Dermis microvascular lymphatic vessel endothelial cell (primary cell): ENCODE measurements at places on chromosomes 7 and 10. TPM values are rescaled to one million over a fixed set of nuclear protein-coding genes. Genes with fewer than 3 reads are reported as not detected.

The PPP3CB gene
- 7.2 and 11.4 TPM in 2 replicates for total RNA-seq

The NPFFR1 gene
- not detected in 2 replicates for total RNA-seq

The ELFN1 gene
- total RNA-seq: 0.38 and 0.90 TPM in 2 replicates

The TRIL gene
- total RNA-seq: 18.6 and 29.6 TPM in 2 replicates

The ZNF746 gene
- total RNA-seq: 11.3 and 18.6 TPM in 2 replicates

The RP9 gene
- total RNA-seq: 8.1 and 8.2 TPM in 2 replicates

The AIMP2 gene
- total RNA-seq: 43.9 and 47.5 TPM in 2 replicates

The HIBADH gene
- 23.5 and 24.4 TPM in 2 replicates for total RNA-seq

GRCh38 chr7:30104157-30104556 is 30.6 kb upstream of the MTURN start:
- no peak for DNase-seq

DNA sequence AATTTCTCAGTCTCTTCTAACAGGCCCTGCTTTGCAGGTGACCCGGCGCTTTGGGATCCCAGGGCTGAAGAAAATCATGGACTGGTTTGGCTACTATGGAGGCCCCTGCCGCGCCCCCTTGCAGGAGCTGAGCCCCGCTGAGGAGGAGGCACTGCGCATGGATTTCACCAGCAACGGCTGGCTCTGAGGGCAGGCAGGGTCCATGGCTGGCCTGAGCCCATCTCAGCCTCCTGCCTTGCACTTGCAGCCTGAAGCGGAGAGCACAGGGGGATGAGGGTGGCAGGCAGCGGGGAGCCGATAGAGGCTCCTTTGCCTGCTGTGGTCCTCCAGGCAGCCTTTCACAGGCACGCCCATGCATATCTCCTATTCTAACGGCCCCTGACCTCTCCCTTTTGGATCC is 21.8 kb downstream of the MORN4 start:
- no peak for DNase-seq

- DNase-seq: no peak
Observed at GRCh38 chr10:72638586-72639440, 12.9 kb upstream of the MICU1 start.

GRCh38 chr10:13317474-13317873 is 17.6 kb upstream of the PHYH start:
- peak; percentile 53 for DNase-seq

DNA sequence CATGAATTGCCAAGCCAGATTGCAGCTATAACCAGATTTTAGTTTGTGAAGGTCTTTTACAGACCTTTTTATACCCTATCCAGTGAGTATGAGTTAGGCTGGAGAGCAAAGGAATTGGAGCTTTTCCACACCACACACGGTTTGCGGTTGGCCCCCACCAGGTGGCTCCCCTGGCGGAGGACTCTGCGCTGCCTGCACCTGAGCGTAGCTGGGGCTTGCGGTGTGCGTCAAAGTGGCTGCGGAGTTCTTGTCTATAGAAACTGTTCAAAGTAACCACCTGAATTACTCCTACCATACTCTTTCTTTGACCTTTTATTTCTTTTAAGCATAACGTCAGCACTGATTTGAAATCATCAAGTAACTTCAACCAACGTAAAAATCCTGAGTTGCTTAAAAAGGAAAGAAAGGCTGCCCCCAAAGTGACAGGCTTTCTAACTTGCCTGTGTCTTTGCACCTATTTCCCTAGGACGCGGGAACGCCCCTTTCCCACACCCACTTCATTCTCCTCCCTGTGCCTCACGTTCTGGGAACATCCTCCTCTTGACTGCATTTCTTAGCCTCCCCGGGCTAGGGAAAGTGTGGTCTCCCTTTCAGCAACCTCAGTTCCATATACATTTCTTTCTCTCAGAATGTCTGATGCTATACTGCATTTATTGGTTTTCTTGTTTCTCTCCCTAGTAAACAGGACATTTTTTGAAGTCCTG is 47.6 kb upstream of the TMEM72 start:
- DNase-seq: no peak

GRCh38 chr7:135877805-135878204 is 99.4 kb downstream of the MTPN start:
- DNase-seq: no peak

GRCh38 chr10:37489658-37490003 is 364.2 kb downstream of the ANKRD30A start:
- DNase-seq: no peak

- no peak for DNase-seq
Observed at GRCh38 chr7:101977249-101977648, 159.8 kb downstream of the CUX1 start.

- no peak for DNase-seq
Observed at GRCh38 chr10:82821043-82821442, 946.0 kb downstream of the NRG3 start.

DNA sequence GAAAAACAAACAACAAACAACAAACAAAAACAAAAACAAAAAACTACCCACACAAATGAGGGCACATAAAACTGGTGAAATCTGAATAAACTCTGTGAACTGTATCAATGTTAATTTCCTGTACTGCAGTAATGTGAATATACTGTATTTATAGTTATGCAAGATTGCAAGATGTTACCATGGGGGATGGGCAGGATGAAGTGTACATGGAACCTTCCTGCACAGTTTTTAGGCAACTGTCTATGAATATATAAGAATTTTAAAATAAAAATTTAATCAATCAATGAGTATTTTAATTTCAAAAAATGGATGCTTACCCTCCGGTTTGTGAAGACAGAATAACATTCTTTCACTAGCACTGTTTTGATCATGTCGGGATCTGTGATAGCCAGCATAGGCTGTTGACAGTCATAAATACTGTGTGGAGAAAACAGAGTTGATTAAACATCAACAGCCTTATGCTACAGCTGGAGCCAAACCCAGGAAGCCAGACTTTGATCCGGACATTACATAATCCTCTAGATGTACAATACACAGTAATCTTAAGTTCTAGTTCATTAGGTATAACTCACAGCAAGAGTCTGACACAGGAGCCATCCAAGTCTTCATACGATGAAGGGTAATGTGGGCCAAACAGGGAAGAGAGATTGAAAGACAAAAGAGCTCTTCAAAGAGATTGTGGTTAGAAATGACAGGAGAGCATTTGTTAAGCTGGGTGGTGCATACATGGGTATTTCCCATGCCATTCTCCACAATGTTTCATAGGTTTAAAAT is 14.8 kb downstream of the CYP3A7 start:
- DNase-seq: no peak

DNA sequence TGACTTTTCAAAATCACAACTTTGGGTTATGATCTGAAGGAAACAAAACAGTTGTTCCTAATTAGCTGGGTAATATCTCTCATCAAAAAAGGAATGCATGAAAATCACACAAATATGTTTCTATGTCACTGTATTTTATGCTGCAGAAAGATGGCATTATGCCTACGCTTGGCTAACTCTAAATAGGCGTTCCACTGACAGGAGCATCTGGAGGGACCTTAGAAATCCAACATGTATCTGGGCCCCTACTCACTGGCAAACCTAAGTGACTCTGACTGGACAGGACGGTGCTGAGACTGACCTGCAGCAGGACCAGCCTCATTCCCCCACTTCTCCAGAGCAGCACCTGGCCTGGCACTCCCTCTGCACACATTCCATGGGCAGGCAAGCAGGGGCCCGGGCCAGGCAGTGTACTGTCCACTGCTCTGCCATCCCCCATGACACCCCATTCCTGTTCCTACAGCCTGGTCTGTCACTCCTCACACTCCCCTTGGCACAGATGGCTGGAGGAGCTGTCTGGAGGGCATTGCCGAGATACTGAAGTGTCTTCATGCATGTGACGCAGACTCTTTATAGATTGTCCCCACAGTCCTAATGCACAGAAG is 2.6 kb upstream of the MYL7 start:
- DNase-seq: no peak

GRCh38 chr7:159114096-159114495 is 30.6 kb downstream of the VIPR2 start:
- no peak for DNase-seq

DNA sequence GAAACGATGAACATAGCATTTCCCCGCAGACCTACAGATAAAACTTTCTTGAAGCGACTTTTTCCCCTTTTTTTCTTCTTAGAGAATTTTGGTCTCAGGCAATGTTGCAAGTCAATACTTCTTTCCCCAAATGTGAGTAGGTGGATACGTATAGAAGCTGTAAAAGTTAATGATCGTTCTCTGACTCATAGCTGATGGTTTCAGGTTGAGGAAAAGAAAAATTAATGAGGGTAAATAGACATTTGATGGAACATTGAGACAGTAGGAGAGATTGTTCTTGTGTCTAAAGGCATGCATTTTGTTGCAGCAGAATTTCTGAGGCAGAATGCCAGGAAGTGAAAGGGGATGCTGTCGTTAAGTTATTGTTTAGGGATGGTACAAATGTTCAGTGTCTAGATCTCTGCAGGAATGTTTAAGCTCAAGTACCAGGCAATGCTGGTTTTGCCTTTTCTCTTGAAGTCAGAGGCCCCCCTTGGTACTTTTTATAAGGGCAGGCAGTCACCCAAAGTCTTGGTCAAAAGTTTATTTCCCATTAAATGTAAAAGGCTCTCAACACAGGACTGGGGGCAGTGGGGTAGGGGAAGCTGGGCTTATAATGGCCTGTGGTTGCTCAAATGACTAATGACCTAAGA is 9.3 kb downstream of the TCF7L2 start:
- DNase-seq: no peak

DNA sequence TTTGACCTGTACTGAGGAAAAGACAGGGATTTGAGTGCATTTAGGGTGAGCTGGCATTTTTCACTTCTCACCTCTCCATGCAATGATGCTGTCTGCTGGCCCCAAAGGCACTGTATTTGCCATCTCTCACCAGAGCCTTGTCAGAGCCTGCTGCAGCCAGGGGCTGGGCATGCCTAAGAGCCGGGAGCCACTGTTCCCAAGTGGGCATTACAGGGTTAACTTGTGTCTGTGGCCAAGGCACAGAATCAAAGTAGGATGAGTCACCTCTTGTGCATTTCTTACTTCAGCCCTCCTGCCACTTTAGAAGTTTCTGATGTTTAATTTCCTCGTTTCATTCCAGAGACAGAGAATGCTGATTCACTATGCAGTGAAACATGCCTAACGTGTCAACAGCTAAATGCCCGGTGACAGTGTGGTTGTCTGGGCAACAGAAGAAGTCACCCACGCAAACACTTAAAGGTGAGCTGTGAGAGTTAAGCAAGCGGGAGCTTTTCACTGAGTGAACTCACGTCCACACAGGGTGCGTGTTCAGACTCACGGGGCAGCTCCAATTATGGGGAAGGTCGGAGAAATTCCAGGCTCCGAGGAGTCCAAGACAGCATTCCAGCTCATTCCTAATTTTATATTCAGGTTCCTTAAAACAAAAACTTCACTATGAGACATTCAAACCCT is 57.1 kb upstream of the IGFBP3 start:
- DNase-seq: peak; percentile 78

GRCh38 chr10:71270301-71271220 is 48.5 kb upstream of the SLC29A3 start:
- DNase-seq: peak; percentile 75

GRCh38 chr10:497898-498451 is 191.5 kb downstream of the DIP2C start:
- no peak for DNase-seq

DNA sequence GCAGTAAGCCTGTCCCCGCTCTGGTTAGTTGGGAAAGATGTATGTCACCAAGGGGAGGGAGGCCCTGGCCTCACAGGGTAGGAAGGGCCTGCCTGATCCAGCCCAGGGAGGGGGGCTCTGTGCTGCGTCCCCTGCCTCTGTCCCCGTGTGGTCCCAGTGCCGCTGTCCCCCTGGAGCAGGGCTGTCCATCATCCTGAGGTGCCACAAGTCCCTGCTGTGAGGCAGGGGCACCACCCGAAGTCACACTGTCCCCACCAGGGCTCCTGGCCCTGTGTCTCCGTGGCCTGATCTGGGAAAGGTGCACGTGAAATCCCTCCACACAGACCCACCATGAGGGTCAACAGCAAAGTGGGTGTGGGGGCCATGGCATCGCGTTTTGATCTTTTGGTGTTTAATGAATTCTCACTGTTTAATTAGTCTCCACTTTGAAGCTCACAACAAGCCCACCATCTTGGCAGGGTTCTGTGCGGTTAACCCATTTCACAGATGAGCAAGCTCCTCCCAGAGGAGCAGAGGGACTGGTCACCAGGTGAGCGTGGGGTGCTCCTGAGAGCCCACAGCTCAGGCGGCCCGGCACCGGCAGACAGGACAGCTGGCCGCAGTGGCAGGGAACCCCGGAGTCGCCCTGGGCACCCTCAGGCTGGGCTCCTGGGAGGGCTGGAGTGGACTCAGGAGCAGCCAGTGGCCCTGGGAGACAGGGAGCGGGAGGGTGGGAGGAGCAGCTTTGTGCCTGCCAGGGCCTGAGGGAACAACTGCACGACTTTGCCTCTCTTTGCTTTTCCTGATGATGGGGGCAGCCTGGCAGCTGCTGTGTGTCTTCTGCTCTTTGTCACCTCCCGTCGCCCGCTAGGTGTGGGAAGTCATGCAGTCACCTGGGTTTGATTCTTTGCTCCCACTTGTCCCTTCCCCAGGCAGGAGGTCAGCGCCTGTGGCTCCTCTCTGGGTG is 12.0 kb upstream of the CRYGN start:
- DNase-seq: no peak

DNA sequence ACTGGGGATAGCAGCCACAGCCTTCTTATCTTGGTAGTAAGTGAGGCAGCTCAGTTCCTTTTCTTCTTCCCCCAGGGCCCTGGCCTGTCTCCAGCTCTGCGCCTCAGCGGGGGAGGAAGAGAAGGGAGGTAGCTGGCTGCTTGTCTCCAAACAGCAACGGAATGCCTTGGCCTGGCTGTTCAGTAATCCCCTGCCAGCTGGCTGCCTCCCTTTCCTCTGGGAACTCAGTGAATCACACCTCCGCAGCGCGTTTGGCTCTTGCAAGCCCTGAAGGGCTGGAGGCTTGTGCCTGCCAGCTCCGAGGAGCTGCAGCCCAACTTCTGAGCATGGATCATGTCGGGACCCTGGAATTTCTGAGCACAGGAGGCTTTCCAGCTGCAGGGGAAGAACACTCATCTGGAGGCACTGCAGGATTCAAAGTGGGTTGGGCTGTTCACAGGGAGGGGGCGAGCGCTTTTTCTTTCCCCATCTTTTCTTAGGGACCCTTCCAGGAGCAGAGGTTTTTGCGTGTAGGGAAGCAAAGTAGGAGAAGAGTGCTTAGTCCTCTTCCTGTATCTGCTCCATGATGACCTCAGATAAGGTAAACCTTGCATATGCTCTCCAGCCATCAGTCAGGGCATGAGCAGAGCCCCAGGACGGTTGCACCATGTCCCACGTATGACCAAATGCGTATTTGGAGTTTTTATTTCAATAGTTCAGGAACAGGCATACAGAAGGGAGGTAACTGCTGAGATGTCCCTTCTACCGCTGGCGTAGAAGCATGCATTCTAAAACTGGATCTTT is 253.2 kb upstream of the INHBA start:
- peak; percentile 93 for DNase-seq
